Activated naive CD4-positive, alpha-beta T cell treated with anti-CD3 and anti-CD28 coated beads for 36 hours (primary cell): ENCODE measurements at places on chromosomes 13 and 19. TPM values are rescaled to one million over a fixed set of nuclear protein-coding genes. Genes with fewer than 3 reads are reported as not detected.

GRCh38 chr19:38675611-38676010 lies 28.2 kb downstream of the ACTN4 start:
- H3K4me3 ChIP-seq: no peak overlapping the region
- peaks cover 16% of the 10 kb centered on the region for H3K4me1 ChIP-seq
- peaks cover 3% of the 10 kb centered on the region for H3K36me3 ChIP-seq

SPRED3 gene
- total RNA-seq: 1.6 TPM

ZNF181 gene
- total RNA-seq: 4.7 TPM

QPCTL gene
- total RNA-seq: 14.1 TPM
